ENCODE measurements at places on chromosomes 12 and 14. TPM values are rescaled to one million over a fixed set of nuclear protein-coding genes. Genes with fewer than 3 reads are reported as not detected.
A peak's percentile ranks its signal among the peaks of the same experiment; 100 is the strongest.

- no peak for DNase-seq
Measured at GRCh38 chr12:40144023-40144422, 38.1 kb upstream of the SLC2A13 start.

DNA sequence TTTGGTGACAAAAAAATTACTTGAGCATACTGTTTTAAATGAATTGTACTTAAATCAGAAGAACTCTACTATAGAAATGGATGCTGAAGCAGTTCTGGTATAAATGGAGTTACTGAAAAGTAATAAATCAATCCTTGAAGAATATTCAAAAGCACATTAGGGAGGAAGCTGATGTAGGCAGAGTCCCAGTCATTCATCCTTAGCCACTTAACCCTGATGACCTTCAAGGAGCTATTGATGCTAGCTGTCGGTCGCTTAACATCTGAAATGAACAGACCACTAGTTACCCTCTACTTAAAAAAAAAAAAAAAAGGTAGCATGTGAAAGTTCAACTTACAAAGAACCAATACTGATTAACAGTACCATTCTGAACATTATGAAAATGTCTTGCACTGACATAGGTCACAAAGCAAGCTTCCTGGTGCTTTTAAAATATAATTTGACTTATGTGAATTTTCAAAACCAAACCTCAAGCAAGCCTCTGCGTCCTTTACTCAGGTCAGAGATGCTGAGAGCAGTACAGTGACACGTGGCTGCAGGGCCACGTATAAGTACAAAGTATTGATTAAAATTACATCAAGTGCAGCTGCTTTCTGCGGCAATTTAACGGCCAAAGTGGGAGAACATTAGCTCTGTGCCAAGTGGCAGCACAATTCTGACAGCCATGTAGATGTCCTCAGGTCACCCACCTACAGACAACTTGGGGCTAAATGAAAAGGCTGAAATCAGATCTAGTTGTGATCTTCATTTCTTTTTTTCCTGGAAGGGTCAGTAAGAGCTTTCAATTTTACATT, 18.1 kb downstream of the PPM1H start:
- DNase-seq = no peak

DNA sequence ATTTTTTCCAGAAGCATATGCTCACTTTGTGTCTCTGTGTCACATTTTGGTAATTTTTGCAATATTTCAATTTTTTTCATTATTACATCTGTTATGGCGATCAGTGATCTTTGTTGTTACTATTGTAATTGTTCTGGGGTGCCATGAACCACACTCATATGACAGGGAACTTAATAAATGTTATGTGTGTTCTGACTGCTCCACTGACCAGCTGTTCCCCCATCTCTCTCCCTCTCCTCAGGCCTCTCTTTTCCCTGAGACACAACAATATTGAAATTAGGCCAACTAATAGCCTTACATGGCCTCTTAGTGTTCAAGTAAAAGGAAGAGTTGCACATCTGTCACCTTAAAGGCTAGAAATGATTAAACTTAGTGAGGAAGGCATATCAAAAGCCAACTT, 46.0 kb downstream of the SCN8A start:
- DNase-seq = no peak

DNA sequence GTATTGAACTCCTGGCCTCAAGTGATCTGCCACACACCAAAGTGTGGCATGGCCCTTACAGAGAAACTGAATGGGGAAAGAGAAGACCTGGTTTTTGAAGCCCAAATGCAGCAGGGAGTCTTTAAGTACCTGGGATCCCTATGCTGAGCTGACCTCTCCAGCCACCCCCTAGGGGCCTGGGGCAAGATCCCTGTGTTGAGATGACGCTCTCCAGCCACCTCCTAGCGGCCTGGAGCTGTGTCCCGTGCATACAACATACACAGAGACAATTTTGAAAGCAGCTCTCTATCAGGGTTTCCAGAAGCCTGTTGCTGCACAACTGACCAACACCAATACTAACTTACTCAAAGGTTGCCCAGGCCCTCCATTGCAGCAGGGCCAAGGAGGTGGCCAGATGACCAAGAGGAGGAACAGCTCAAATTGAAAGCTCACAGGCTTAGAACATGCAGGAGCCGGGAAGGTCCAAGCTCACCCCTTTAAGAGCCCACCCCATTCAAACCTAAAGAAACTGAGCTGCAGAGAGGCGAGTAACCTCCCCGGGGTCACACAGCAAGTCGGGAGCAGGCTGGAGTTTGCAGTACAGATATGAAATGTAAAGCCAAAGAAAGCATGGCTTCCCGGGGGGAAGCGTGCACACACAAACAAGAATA, 31.5 kb downstream of the TTC7B start:
- no peak for DNase-seq

Gene ATN1
- polyA plus RNA-seq = 29.3 TPM

DNA sequence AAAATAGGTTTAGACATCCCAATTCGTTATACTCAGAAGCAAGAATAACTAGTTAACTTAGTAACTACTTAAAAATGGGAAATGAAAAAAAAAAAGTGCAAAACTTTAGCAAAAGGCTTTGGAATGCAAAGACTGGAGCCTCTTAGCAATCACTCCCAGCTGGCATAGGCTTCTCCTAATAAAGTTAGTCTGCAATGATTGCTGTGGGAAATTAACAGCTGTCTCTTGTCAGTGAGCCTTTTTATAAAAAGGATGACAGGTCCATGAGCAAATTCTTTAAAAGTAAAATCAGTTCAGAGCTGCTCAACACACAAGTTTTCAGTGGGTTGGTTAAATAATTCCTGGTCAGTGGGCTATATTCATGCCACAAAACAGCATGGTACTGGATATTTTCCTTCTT, 7.4 kb upstream of the SYCP3 start:
- DNase-seq = no peak

- no peak for DNase-seq
Measured at GRCh38 chr14:95208598-95208997, 51.3 kb upstream of the DICER1 start.

- DNase-seq = no peak
Measured at GRCh38 chr14:102605029-102605428, 12.6 kb downstream of the RCOR1 start.

DNA sequence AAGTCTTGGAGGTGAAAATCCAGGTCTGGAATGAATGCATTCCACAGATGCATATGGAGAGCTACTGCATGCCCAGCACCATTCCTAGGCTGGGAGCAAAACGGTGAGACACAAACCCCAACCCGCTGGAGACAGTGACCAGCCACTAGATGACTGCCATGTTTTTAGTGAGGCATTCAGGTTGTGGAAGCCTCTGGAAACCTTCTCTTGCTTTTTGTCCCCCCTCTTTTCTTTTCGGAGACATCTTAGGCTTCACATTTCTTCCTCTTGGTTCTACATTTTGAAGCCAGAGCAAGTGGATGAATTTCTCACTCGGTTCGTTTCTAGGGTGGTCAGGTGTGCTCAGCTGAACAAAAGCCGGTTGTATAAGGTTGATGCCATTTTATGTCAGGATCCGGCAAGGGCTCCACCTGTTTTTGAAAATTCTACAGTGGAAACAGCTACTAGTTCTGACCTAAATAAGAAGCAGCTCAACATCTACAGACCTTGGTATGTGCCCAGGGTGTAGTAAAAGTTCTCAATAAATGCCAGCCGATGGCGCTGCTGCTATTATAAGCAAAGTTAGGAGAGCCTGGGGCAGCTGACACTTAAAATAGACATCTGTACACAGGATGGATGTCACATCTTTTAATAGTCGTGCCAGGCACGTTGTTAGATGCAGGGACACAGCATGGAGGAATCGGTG, 1.8 kb upstream of the ZNF839 start:
- DNase-seq = no peak

DNA sequence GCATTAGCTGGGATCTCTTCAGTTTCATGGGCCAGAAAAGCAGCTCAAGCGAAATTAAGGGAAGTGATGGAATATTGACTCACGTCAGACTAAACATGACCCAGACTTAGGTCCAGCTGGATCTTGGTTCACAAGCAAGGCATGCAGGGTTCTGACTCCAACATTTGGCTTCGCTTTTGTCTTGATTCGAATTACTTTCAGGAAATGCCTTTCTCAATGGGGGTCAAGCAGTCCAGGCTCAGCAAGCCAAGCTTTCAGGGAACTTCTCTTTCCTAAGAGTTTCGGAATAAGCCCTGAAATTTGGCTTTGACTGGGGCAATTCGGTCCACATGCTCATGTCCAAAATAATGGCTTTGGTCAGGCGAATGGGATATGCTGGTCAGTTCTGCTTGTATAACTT, 678.7 kb upstream of the TMEM132C start:
- no peak for DNase-seq

Gene FMNL3
- polyA plus RNA-seq = 13.1 TPM

- no peak for DNase-seq
Measured at GRCh38 chr12:32777691-32778175, 22.0 kb upstream of the YARS2 start.

- DNase-seq = no peak
Measured at GRCh38 chr14:100239211-100239839, 381 bp downstream of the YY1 start.

- peak; percentile 38 for DNase-seq
Measured at GRCh38 chr12:75720812-75721641, 209.6 kb upstream of the KRR1 start.

- DNase-seq = no peak
Measured at GRCh38 chr14:80615831-80616230, 325.7 kb downstream of the CEP128 start.

- DNase-seq = no peak
Measured at GRCh38 chr14:86672080-86672479, 1142.1 kb downstream of the FLRT2 start.

- DNase-seq = no peak
Measured at GRCh38 chr12:101859664-101860607, 17.4 kb upstream of the DRAM1 start.

DNA sequence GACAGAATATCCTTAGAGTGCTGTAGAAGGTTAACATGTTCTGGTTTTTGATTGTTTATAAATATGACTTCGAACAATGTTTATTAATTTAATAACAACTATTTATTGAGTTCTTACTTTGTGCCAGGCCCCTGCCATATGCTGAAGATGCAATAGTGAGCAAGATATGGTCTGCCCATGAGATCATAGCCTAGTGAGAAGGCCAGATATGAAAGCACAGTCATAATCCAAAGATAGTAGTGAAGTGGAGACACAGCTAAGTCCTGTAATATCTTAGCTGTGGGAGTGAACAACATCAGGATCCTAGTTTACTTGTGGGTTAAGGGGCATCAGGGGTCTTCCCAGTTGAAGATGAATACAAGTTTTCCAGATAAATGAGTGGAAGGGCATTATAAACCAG, 189.4 kb upstream of the FBXO33 start:
- DNase-seq = no peak

DNA sequence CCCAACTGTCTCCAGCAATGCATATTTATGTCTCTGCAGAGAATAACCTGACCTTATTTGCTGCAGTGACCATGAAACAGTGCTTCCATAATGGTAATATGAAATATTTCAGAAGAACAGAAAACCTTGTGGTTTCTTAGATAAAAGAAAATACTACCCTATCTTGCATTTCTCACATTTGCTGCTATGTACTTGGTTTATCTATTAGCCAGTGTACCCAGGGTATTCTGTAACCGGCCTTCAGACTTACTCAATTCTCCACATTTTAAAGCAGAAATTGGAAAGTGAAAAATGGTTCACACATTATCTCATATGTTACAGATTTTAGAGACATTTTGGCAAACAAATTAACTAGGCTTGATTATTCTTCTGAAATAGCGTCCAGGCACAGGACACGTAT, 57.9 kb upstream of the CCDC91 start:
- no peak for DNase-seq

Gene SERPINA10
- not detected for polyA plus RNA-seq

DNA sequence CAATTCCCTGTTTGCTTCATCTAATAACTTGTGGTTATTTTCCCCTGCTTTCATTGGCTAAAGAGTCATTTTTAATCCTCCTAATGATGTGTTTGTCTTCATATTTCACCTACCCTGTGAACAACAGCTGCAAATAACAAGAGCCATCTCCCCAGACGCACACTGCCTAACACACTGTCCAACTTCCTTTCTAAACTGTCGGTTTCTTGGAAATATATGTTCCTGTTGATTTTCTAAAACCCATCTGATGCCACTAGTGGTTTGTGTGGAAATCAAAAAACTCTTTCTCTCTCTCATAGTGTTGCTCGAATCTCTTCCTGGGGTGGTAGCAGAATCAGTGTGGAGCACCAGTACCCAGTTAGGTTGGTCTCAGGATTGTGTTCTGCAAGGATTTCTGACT, 226.9 kb downstream of the EPS8 start:
- no peak for DNase-seq

Gene GPD1
- 0.26 TPM for polyA plus RNA-seq

Gene ISM2
- 0.08 TPM for polyA plus RNA-seq

- no peak for DNase-seq
Measured at GRCh38 chr14:80958226-80958625, 2.8 kb downstream of the TSHR start.

GRCh38 chr12:57460468-57460784, 841 bp downstream of the GLI1 start:
- DNase-seq = no peak

DNA sequence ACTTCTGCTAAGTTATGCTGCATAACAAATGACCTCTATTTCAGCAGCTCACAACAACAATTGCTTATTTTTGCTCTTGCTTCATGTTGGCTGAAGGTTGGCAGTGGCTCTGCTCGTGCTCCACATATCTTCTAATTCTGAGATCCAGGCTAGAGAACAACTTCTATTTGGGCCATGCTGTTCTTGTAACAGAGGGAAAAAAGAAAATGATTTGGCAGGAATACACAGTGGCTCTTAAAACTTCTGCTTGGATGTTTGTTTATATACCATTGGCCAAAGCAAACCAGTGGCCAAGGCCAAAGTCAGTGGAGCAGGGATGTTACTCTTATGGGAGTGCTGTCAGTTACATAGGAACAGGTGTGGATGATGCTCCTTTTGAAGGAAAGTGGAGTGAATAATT, 32.1 kb downstream of the GPHN start:
- DNase-seq = no peak

Gene GLI1
- polyA plus RNA-seq = 0.67 TPM

Gene RDH12
- not detected for polyA plus RNA-seq

All from SK-N-SH (cell line).